ENCODE measurements at places on chromosomes 12 and 14. TPM values are rescaled to one million over a fixed set of nuclear protein-coding genes. Genes with fewer than 3 reads are reported as not detected.

DNA sequence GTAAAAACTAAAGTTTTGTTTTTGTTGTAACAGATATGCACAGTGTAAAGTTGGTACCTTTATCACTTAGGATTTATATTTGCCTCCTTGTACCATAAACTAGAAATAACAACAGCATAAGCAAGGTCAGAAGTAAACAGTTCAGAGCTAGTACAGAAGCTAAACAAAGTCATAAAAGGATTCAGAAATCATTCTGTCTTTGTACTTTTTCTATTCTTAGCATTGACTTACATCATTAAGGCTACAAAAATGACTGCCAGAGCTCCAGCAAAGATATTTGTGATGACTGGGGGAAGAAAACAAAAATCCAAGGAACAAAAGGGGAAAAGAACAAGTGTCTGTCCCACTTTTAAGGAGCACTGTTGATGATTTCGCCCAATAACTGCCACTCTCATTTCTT is 347.2 kb downstream of the CCDC91 start:
- no peak for DNase-seq

Gene TAS2R30
- total RNA-seq = 8.6 TPM

DNA sequence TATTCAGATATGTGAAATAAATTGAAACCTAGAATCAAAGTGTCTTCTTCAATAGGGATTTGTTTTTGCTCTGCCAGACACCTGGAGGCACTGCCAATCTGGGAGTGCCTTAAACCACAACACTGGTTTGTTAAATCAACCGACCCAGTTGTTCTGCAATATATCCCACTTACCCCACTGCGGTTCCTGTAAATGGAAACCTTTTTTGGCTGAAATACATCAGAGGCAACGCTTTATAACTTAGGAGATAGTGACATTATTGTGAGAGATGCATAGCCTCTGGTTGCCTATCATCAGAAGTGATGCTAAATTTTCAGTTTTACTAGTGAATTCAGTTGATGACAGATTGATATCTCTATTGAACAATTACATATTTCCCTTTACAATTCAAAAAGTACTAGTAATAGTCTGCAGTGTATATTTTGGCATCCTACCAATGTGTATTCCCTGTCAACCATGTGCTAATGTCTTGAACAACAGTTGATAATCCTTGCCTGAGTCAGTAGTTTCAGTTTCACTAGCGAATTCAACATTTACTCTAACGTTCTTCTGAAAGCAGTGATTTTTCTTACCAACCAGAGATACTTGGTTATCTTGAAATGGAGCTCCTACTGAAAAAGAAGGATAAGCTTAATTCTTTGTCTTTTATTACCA is 30.5 kb downstream of the PPP2R5C start:
- DNase-seq = no peak

Gene SRRM4
- total RNA-seq = 0.88 TPM

Data from aorta (tissue), 5 donors.